ENCODE measurements at places on chromosomes 5 and 9. TPM values are rescaled to one million over a fixed set of nuclear protein-coding genes. Genes with fewer than 3 reads are reported as not detected.

GRCh38 chr5:130025511-130025910 lies 121.2 kb downstream of the CHSY3 start:
- no peak for DNase-seq

DNA sequence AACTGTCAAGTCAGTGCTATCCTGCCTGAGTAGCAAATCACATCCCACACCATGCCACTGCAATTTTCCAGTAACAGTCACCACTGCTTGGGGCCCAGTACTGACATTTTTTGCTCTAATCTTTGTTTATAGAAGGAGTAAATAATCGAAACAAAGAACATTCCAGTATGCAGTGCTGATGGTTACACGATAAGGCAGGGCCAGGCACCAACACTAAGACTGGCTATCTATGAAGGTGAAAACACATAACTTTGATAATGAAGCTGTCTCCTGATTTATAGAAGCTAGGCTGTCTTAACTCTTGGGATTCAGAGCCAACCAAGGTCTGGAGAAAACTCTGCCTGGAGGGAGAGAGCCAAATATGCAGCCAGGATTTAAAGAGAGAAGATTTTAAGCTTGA lies 365.3 kb downstream of the BNC2 start:
- no peak for DNase-seq

The CXCL14 gene
- total RNA-seq, result 122 TPM

The HTR1A gene
- not detected for total RNA-seq

DNA sequence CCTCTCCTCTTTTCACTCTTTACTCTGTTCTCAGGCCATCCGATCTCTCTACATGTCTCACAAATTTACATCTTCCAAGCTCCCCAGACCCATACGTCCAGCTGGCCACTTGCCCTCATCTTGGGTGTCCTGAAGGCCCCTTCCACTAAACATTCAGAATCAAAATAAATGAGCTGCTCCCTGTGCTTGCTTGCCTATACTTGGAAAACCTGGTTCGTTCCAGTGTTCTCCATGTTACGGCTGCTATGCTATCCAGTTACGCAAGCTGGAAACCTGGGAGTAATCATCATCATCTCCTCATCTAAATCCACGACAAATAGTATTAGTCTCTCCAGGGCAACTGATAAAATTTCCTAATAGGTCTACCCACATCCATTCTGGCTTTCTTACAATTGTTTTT lies 165.0 kb upstream of the FBXL17 start:
- no peak for DNase-seq

DNA sequence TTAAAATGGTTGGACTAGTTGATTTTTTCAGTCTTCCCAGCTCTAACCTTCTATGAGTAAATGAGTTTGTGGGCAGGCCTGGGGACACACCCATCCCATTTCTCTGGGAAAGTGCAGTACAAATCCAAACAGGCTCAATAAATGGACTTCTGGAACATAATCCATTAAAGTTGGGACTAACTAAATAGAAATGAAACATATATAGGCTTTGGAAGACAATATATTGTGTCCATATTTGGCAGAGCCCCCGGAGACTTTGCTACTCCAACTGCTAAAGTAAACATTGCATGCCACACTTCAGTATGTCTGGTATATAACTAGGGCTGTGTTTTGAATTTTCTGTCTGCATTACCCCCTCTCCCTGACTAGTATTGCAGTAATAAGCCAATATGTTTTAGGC lies 191.4 kb upstream of the DAB2 start:
- DNase-seq, result no peak

DNA sequence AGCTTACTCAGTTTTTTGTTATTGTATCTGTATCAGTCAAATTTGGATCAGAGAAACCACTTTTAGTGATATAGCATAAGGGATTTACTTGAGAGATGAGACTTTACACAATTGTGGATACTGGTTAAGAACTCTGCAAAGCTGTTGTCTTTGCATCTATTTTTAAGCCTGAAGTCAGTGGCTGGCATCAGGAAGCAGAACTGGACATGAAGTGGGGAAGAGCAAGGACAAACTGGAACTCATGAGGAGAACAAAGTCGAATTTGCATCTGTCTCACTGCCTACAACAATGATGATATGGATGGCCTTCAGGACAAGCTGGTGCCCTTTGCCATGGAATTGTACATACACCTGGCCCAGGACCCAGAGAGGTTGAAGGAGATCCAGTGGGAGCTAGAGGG lies 15.8 kb upstream of the MYORG start:
- DNase-seq, result no peak

DNA sequence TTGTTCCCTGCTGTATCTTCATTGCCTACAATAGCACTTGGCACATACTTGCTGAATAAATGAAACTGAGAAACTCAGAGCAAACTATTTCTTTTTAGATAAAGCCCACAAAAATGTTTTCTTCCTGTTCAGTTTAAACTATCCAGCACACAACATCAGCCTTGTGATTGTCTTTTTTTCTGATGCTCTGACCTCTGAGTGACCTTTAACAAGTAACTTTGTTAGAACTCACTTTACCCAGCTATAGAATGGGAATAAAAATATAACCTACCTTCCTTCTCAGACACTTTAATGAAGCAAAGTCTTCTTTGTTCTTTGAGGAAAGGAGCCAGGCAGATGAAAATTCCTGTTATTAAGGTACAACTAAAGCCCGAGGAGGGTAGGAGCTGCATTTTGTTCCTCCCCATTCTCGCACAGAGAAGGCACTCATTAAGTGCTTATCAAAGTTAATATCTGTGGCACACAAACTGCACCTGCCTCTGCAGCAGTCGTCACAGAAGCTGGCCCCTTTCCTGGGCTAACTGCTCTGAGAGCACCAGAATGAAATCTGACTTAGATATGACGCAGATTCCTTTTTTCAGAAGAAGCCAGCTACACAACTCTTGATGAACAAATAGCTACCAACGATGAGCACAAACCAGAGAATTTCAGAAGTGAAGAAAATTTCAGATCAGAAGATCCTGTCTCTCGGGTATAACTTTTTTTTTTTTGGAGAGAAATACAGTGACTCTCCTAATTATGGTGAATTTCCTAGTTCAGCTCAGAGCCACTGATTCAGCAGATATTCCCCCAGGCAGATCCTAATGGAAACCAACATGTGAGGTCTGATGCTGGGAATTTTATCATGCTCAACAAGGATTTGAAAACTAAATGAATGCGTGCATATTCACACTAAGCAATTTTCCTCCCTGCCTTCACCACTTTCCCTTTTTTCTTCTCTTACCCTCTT lies 31.0 kb upstream of the NR3C1 start:
- peak; percentile 64 for DNase-seq

- no peak for DNase-seq
Measured at GRCh38 chr5:136374003-136374402, 8.7 kb upstream of the TRPC7 start.

- DNase-seq, result no peak
Measured at GRCh38 chr5:149355688-149356087, 2.2 kb upstream of the PCYOX1L start.

DNA sequence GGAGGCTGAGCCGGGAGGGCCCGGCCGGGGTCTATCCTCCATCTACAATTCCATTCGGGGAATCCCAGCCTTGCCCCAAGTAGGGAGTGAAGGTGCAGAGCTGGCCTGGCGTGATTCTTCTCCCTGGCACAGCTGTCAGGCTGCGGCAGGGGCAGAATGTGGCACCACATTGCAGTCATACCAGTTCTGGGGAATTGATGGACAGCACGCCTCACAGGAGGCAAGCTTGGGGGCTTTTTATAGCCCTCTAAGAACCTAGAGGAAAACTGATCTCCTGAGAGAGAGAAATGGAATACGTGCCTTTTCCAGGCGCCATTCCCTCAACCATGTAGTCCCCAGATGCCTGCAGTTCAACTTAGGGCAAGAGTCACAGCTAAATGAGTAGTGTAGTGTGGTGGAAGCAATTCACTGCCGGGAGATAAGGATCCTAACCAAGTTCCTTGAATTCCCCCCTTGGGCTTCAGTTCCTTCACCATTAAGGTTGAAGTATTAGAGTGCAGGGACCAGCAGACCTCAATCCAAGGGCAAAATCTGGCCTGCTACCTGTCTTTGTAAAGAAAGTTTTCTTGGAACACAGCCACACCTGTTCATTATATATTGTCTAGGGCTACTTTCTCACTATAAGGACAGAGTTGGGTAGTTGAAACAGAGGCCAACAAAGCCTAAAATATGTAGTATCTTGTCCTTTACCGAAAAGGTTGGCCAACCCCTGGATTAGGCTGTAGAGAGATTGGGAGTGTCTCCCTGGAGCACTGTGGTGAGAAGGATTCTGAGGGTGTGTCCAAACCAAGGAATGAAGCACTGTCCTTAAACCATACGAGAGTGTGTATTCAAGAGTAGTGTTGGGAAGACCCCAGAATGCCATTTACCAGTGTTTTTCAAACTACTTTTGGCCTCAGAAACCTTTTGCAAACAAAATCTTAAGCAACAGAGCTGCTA lies 10.6 kb downstream of the AFAP1L1 start:
- DNase-seq, result no peak

DNA sequence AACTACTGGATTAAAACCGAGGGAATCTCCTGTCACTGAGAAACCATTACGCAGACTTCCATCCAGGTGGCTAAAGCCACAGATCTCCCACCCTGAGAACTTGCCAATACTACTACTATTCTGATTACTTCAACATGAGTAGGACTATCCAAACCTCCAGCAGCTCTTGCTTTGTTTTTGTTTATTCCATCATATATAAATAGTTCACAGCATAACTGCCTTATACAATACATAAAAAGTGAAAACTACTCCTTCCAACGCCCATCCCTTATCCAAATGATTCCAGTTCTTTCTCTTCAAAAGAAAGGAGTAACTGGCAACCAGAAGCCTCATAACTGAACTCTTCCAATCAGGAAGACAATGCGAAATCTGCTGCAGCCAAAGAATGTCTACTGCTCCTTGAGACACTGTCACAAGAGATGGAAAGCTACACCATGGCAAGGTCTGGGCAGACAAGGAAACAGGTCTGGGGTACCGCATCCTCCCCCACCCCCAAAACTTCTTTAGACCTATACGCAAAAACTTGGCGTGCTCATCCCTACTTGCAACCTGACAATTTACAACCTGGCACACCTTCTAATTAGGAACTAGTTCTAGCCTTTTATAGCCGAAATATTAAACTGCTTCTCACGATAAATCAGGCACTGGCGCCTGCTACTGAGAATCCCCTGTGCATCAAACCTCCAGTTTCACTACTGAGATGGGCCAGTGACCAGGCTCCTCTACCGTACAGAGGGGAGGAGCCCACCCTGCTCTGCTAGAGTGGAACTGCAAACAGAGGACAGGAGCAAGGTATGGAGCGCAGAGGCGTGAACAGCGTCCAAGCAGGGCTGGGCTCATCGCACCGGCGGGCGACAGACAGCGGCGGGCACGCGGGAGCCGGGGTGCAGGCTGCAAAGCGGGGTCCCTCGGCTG lies 986 bp downstream of the PLPP1 start:
- DNase-seq, result no peak

- no peak for DNase-seq
Measured at GRCh38 chr9:30932226-30932625, 1452.2 kb upstream of the ACO1 start.

The STKLD1 gene
- total RNA-seq, result 0.94 TPM

- DNase-seq, result no peak
Measured at GRCh38 chr5:149636191-149636860, 55.0 kb downstream of the ARHGEF37 start.

DNA sequence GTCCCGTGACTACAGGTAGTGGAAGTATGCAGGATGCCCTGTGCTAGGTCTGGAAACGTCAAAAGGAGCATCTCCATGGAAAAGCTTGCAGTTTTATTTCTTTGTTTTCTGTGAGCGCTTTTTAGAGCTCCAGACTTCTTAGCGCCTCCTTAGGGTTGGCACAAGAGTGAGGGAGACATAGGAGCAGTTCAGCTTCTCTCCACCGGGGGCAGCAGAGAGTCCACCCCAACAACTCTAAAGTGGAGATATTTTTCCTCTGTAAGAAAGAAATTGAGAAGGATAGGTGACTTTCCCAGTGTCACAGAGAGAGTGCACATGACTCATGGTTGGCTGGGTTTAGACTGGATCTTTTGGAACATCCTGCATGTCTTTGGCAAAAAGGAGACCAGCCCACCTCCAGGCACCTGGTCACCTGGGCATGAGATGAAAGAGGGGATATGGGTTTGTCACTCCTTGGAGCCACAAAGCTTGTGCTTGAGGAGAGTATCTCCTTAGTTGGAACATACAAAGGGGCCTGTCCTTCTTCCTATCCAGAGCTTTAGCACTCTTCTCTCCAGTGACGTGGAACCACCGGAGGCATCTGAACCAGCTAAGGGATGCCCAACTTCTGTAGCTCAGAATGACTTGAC lies 637.7 kb downstream of the SEMA5A start:
- no peak for DNase-seq

GRCh38 chr5:16663840-16664239 lies 47.0 kb upstream of the RETREG1 start:
- no peak for DNase-seq

DNA sequence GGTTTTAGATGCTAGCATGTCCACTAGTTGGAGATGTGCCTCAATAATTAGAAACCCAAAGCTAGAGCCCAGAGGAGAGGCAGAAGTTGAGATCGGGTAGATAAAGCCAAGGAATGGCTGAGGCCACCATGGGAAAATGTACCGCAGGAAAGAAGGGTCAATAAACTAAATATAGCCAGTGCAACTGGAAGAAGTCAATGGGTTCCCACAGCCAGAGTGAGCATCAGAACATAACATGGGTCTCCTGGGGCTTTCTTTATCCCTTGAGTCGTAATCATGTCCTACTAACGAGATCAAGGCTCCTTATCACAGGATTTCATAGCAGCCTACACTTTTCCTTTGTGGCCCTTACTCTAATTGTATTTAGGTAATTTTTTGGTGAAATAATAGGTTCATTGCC lies 61.7 kb downstream of the FRMD3 start:
- no peak for DNase-seq

DNA sequence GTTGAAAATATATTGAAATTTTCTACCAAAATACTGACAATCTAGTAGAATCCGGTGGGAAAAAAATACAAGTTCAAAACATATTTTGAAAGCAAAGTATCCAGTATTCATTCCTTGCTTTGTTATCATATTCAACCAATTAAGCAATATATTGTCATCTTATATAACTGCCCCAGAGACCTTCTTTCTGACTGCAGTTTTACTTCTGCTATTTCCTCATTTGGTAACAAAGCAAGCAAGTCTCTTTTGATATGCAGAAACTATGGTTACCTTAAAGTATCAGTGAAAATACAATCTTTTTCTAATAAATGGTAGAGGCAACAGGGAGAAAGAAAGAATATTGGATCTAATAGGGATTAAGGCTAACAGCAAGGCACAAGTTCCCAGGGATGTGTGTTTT lies 663.7 kb upstream of the MEF2C start:
- no peak for DNase-seq

DNA sequence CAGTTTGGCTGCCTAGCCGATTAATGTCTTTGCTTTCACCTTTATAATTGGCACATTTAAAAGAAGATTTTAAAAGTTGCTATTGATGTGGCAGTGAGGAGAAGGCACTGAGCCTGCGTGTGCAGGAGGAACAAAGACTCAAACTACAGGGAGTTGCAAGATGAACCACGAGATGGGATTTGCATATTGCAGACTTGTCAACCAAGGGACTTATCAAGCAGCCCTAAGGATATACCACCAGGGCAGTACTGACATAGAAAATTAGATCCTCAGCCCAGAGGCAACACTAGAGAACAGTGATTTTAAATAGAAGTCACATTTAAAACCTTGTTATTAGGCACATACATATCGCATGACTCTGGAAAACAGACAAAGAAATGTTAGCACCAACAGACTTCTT lies 342.6 kb downstream of the GLIS3 start:
- DNase-seq, result no peak

- DNase-seq, result no peak
Measured at GRCh38 chr9:122124048-122124447, 30.9 kb upstream of the TTLL11 start.

The TGFBI gene
- 27.3 TPM for total RNA-seq

GRCh38 chr5:150780187-150780692 lies 1.7 kb downstream of the SMIM3 start:
- peak; percentile 85 for DNase-seq

The SQSTM1 gene
- 307 TPM for total RNA-seq

Data from Peyer's patch (tissue), 4 donors.